ENCODE measurements at places on chromosomes 6 and 20. TPM values are rescaled to one million over a fixed set of nuclear protein-coding genes. Genes with fewer than 3 reads are reported as not detected.

The MEI4 gene
- total RNA-seq: not detected

The RGS17 gene
- 6.4 TPM for total RNA-seq

The CD40 gene
- 4.9 TPM for total RNA-seq

The TFAP2A gene
- 18.7 TPM for total RNA-seq

The NRN1 gene
- 0.79 TPM for total RNA-seq

The BCLAF1 gene
- total RNA-seq: 65.0 TPM

The KIAA0408 gene
- 6.6 TPM for total RNA-seq

The VSX1 gene
- 0.56 TPM for total RNA-seq

The FOXC1 gene
- total RNA-seq: 8.7 TPM

The ADGRB3 gene
- not detected for total RNA-seq

The EFCAB8 gene
- total RNA-seq: not detected

The SRSF12 gene
- 0.80 TPM for total RNA-seq

The LGSN gene
- total RNA-seq: 3.5 TPM

The TINAG gene
- total RNA-seq: 0.08 TPM

The FOXF2 gene
- 17.7 TPM for total RNA-seq

The GPR63 gene
- total RNA-seq: 0.61 TPM

The TGM2 gene
- total RNA-seq: 410 TPM

The SIRPD gene
- total RNA-seq: not detected

The ZNFX1 gene
- total RNA-seq: 21.7 TPM

The RAB44 gene
- total RNA-seq: not detected

The FKBP1C gene
- total RNA-seq: 2.1 TPM

The FOXS1 gene
- total RNA-seq: 0.94 TPM

The SLC32A1 gene
- not detected for total RNA-seq
